ENCODE measurements at places on chromosomes 7 and 10.

DNA sequence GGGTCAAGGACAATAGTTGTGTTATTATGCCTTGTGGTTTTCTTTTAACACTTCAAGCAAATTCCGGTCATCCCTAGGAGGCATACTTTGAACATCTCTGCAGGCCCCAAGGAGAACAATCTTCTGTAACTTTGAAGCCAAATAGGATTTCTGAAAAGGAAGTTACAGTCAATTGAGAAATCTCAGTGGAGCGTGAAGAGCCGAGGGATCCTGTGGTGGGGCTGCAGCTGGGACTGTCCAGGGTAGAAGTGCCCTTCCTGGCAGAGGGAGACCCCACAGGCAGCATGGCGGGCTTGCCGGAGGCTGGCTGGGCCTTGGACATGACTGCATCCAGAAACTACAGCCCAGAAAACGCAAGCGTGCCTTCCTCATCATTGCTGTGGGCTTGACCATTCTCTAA is 179.7 kb downstream of the PTPN20 start:
- DNase-seq: no peak

DNA sequence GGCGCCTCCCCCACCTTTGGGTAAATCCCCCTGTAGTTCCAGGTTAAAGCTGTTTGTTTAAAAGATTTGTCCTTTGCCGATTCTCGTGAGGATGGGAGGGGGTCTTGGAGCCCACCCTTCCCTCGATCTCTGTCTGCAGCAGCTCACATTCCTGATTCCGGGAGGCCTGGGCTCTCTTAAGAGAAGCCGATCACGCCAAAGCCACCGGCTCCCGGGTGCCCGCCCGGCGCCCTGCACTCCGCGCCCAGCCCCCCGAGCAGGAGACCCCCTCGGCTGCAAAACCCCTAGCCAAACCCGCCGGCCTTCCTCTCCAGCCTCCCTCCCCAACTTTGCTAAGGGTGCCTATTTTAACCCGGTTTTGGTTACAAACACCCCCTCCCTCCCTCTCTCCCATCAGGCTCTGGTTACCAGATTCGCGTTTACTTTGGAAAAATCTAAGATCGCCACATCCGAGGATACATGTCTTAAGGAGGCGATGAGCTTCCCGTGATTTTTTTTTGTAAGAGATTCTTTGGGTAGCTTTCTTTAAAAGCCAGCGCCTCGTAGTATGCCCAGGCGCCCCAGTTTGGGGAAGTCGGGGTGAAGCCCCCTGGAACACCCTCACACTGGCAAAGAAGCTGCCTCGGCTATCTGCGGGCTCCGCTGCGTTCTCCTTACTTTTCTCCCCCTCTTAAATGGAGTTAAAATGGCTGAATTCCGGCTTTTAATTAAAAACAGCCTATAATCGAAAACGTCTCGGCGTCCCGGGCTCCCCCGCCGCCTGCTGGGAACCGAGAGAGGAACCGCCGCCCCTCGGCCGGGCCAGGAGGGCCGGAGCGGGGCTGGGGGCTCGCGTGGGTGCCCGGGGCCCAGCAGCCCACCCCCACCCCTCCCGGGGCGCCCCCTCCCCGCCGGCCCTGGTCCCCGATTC is 983 bp downstream of the TNRC18 start:
- peak; percentile 46 for DNase-seq

GRCh38 chr7:97043281-97043680 is 18.6 kb upstream of the DLX5 start:
- no peak for DNase-seq

GRCh38 chr7:28503396-28503795 is 91.1 kb downstream of the CREB5 start:
- DNase-seq: no peak

- DNase-seq: no peak
These were observed 121.1 kb downstream of the MALRD1 start for GRCh38 chr10:19169684-19170083.

Data from NCI-H2171 treated with DMSO at 0.1 percent for 48 hours (cell line).